ENCODE measurements at places on chromosomes 16 and 17.
A peak's percentile ranks its signal among the peaks of the same experiment; 100 is the strongest.

DNA sequence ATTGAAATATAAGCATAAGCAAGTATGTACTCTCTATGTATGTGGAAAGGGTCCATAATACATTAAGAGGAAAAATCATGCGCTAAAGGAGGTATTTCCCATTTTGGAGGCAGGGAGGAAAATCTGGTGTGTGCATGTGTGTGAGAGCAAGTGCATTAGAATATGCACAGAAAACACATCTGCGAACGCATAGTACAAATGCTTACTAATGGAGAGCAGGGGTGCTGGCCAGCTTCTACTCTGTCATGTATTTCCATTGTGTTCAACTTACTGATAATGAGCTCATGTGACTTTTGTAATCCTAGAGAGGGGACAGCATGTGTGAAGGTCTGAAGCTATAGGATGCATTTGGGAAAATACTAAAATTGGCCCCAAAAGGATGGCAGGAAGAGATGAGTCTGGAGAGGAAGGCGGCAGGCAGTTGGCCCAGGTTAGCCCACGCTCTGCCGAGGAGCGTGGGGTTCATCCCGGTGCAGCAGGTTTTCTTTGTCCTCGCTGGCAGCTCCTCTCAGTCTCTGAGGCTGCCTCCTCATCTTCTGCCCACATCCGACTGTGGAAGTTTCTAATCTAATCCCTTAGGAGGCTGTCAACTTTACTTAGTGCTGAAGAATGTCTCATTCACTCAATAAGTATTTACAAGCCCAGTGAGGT lies 17.8 kb upstream of the KSR1 start:
- no peak for DNase-seq

DNA sequence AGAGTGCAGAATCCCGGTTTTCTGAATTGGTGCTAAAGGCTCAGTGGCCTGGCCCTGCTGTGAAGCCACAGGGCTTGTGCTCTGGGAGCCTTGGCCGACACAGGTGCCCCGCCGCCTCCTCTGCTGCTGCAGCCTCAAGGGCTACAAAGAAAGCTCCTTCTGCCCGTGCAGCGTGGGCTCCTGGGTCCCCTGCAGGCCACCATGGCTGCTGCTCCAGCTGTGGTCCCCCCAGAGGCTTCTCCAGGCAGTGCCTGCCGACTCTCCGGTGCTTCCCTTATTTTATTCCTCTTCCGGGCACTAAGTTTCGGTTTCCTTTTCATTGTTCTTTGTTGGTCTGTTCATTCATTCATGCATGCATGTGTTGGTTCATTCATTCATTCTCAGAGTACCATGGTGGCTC lies 53.1 kb downstream of the CMIP start:
- DNase-seq: no peak

- no peak for DNase-seq
These were observed 27.7 kb upstream of the SBK1 start for GRCh38 chr16:28264656-28265055.

DNA sequence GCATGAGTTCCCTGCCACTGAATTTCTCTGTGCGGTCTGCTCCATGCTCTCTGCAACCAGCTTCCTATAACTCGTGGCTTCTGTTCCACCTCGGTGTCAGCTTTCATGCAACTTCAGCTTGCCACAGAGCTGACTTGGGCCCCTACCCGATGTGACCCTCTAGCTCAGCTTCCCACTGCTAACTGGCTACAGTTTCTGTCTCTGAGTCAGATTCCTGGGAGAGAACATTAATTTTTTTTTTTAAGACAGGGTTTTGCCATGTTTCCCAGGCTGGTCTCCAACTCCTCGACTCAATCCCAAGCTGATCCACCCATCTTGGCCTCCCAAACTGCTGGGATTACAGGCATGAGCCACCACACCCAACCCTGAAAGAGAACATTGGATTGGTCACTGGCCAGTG lies 35.5 kb upstream of the PSMD7 start:
- DNase-seq: no peak

DNA sequence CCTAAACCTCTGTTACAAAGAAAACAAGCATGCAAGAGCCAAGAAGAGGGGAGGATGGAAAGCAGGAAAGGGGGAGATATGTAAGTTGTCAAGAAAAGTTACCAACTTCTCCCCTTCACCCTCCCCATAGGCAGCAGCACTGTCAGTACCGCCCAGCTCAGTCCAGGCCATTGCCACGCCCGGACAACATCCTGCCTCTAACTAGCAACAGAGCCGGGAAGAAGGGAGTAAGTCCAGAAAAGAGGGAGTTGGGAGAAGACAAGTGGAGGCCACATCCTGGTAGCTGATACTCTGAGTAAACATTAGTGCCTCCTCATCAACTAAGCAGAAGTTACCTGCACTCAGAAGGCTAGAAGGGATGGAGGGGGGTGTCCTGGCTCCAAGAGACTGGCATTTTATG lies 113.6 kb downstream of the SMG6 start:
- no peak for DNase-seq

DNA sequence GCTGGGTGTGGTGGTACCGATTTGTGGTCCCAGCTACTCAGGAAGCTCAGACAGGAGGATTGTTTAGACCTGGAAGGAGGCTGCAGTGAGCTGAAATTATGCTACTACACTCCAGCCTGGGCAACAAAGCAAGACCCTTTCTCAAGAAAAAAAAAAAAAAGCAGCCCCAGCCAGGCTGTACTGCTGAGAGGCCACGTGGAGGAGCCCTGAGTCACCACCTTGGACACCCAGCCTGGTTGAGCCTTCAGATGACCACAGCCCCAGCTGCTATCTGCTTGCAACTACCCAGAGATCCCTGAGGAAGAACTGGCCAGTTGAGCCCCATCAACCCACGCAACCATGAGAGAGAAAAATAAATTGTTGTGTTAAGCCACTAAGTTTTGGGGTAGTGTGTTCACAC lies 23.6 kb upstream of the GPRC5C start:
- no peak for DNase-seq

DNA sequence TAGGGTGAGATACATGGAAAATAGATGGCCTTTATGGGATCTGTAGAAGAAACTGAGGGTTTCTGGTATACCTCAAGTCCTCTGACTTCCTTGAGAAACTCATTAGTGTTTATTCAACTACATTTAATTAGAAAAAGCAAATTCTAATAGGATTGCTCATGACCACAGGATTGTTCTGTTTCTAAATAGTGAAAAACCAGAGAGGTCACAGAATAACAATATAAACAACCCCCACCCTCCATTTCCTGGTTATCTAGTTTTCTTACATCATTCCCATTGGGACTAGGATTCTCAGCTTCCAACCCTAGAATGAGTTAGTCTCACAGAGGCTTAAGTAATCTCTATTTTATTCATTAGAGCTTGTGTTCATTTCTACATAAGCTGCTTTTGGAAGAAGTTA lies 30.0 kb downstream of the SF3B3 start:
- no peak for DNase-seq

DNA sequence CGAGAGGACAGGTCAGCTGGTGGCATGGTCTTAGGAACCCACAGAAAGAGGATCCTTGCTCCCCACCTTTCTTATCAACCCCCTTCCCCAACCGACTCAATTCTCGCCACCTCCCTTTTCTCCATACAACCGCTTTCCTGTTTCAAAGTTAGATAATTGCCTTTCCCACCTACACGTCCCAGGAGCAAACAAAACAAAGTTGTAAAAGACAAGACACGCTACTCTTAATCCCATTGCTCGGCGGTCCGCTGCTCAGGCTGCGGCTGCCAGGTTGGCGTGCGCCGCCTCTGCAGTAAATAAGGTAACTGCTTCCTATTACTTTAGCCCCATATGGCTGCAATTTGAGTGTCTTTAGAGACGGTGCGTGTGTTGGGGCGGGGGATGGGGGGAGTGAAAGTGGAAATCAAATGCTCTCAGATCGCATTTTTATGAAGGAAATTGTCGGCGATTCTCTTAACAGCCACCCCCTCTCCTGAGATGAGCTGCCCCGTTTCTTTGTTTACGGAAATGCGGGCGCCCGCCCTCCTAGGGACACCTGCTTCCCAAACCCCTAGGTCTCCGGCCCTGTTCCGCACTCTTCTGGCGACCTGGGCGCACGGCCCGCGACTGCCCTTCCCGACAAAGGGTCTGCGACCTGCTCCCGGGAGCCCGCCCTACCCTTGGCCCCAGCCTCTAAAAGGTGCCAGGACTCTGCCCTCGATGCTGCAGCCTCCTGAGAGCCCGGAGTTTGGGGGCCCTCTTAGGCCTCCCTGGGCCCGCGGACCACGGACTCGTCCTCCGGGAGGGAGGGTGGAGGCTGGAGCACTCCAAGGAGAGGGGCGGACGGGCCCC lies 3.7 kb upstream of the CBX8 start:
- no peak for DNase-seq

- no peak for DNase-seq
These were observed 6.5 kb upstream of the CAPNS2 start for GRCh38 chr16:55559933-55560516.

DNA sequence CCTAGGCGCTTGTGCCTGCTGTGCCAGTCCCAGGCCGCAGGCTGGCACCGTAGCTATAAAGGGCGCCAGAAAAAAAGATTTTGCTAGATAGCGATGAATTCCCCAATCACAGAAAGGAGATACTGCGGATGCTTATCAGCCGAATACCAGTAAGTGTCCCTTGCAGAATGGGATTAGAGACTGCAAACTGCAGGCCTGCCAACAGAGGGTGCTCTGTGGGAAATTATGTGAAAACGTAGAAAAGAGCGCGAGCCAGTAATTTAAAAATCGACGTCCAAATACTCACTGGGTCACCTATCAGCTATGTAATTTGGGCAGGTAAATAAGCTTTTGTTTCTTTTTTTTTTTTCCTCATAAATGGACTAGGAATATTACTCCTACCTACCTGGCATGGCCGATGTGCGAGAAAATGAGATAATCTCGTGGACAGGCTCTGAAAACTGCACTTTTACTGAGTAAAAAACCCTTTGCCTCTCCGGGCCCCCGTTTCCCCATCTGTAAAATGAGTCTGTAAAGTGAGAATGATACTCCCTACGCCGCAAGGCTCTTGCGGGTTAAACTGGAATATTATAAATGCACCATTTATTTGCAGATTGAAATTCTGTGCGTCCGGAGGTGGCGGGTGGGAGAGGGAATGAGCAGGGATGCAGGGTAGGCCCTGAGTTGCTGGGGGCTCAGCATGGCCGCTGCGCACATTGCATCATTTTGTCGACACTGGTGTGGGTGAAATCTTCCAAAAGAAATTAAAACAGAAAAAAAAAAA lies 1.2 kb upstream of the COG1 start:
- DNase-seq: peak; percentile 46

GRCh38 chr17:44236444-44236991 lies 17.0 kb upstream of the UBTF start:
- DNase-seq: no peak

DNA sequence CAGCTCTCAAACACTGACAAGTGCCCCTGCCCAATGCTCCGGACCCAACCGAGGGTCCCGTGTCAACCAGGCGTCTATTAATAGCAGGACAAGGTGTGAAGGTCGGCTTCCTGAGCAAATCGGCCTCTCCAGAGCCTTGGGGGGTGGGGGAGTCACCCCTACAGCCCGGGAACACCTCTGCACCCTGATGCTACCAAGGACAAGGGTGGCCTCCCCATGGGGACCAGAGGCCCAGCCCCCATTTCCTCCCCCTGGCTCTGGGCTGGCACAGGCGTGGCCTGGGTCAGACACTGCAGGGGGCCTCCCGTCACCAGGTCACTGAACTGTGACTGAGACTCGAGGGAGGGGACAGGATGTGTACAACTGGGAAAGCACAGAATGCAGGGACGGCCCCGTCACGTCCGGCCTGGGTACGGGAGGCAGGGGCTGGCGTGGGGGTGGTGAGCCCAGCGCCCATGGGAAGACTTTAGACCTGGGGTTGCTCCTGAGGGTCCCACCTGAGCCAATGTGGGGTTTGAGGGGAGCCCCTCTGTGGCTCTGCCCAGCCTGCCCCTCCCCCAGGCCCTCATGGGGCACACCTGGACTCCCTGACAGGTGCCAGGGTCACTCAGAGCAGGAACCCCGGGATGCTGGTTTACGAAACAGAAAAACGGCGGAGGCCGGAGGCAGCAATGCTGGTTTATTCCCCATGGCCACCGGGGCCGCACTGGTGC lies 579 bp upstream of the CYBA start:
- no peak for DNase-seq

GRCh38 chr16:75053791-75054555 lies 55.1 kb downstream of the ZNRF1 start:
- DNase-seq: peak; percentile 11

GRCh38 chr17:12463102-12463501 lies 202.6 kb upstream of the MYOCD start:
- no peak for DNase-seq

DNA sequence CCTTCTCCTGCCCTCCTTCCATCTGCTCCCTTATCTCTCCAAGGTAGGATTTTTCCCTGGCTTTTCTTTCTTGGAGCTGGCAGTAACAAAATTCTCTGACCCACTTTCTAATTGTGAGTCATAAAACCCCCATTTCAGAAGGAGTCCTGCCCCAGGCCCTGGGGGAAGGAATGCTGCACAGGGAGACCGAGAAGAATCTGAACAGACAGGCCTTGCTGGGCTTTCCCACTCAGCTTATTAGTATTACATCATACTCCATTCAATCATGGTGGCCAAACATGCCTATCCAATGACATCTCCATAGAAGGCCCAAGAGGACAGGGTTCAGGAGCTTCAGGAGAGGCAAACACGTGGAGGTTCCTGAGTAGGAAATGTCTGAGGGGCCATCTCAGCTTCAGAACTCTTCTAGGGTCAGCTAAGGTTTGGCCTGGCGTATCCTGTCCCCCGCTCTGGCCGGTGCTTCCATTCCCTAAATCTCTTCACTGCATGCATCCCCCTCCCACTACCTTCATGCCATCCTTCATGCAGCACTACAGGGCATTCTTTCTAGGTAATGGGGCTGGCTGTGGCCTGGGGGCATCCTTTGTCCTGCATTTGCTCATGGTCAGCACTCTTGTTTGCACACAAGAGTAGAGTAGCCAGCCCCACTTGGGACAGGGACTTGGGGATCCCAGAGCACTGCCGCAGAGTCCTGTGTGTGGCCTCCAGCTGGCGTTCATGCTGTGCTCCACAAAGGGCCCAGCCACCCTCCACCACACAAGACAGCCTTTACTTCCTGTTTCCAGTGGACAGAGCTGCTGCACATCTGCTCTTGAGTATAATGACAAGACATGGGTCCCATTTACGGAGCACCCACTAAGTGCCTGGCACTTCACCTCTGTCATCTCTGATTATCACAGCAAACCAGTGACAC lies 8.2 kb downstream of the SLC6A2 start:
- no peak for DNase-seq

- DNase-seq: no peak
These were observed 45.6 kb downstream of the LYRM1 start for GRCh38 chr16:20946015-20946629.
